ENCODE measurements at places on chromosomes 13 and 19. TPM values are rescaled to one million over a fixed set of nuclear protein-coding genes. Genes with fewer than 3 reads are reported as not detected.

Gene ZNF492
- total RNA-seq = 0.18 TPM

Gene ZNF611
- total RNA-seq = 15.6 TPM

Gene SMARCA4
- total RNA-seq = 149 TPM

DNA sequence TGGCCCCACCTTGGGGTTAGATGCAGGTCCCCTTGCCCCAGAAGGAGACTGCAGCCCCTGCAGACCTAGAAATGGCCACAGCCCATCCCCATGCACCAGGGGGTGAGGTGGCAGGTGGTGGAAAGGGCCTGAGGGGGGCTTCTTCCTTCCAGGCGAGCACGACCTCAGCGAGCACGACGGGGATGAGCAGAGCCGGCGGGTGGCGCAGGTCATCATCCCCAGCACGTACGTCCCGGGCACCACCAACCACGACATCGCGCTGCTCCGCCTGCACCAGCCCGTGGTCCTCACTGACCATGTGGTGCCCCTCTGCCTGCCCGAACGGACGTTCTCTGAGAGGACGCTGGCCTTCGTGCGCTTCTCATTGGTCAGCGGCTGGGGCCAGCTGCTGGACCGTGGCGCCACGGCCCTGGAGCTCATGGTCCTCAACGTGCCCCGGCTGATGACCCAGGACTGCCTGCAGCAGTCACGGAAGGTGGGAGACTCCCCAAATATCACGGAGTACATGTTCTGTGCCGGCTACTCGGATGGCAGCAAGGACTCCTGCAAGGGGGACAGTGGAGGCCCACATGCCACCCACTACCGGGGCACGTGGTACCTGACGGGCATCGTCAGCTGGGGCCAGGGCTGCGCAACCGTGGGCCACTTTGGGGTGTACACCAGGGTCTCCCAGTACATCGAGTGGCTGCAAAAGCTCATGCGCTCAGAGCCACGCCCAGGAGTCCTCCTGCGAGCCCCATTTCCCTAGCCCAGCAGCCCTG, 4.2 kb upstream of the F10 start:
- no peak overlapping the region for H3K27ac ChIP-seq
- H3K4me3 ChIP-seq = no peak overlapping the region
- no peaks in the 10 kb centered on the region for H3K4me1 ChIP-seq

DNA sequence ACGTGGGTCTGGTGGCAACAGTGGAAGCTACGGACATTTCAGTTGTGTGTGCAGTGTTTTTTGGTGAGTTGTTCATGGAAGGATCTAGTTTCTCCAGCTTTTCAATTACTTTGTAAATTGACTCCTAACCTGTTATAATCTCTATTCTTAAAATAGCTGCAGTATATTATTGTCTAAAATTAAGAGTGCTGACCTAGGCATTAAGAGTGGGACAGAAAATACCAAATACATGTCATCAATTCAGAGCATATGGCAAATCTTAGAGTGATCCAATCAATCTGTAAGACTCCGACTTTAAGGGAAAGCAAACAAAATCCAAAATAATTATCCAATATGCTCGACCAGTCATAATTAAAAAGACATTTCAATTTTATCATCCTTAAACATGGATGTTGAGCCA, 338.1 kb upstream of the PCDH9 start:
- no peaks in the 10 kb centered on the region for H3K4me1 ChIP-seq
- DNase-seq = no peak
- H3K4me3 ChIP-seq = no peak overlapping the region
- no peaks in the 10 kb centered on the region for H3K27me3 ChIP-seq

Gene TEX26
- total RNA-seq = not detected

DNA sequence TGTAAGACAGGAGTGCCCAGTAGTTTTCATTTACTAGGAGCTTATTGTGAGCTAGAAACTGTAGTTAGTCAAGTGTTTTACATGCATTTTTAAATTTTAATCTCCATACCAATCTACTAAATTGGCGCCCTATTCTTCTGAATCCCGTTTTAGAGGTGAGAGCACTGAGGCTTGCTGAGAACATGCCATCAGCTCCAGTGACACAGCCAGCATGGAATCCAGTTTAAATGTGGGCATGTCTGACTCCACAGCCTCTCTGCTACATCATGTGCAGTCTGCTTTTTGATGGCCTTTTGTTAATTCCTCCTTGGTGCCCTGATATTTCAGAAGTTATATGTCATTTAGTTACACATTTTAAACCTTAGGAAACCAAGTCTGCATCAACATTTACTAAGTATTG, 325.4 kb downstream of the DLEU7 start:
- no peak for DNase-seq
- no peak overlapping the region for H3K27ac ChIP-seq
- H3K4me3 ChIP-seq = no peak overlapping the region
- H3K27me3 ChIP-seq = peaks cover 26% of the 10 kb centered on the region

DNA sequence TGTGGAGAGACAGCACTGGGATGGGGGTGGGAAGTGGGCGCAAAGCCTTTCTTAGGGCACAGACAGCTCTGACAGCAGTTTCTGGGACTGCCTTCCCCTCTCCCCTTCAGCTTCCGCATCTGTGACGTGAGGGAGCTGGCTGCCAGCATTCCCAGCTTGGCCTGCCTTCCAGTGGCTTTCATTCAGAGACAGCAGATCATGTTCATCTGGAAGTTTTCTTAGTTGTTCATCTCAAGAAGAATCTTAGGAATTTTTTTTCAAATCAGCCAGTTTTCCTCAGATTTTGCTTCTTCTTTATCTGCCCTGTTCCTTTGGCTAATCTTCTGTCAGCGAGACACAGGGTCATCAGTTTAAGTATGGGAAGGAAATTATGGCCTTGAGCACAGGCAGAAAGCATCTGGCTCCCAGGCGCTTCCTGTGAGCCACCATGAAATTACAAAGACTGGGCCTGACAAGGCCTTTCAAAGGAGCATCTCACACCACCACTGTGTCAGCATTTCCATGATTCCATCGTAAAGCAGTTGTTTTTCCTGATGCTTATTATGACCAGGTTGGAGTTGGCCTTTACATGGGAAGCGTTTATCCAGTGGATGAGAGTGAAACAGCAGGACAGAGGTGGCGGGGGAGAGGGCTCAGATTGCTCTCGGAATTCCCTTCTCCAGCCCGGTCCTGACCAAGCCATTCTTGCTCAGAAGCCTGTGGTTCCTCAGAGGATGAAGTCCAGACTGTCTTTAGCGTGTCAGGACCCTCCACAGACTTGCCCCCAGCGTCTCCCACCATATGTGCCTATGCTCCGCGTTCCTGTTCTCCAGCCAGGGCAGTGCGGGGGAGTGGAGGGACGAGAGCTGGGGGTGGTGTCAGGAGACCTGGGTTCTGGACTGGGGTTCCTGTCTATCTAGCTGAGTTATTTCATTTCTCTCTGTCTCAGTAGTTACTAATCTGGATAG, 43.6 kb downstream of the ARHGAP35 start:
- DNase-seq = no peak
- H3K27ac ChIP-seq = no peak overlapping the region
- H3K4me1 ChIP-seq = peaks cover 17% of the 10 kb centered on the region
- H3K27me3 ChIP-seq = no peaks in the 10 kb centered on the region
- no peaks in the 10 kb centered on the region for H3K36me3 ChIP-seq

Gene FGF21
- not detected for total RNA-seq

GRCh38 chr13:50387051-50387581, 371.9 kb downstream of the KCNRG start:
- no peak overlapping the region for H3K4me3 ChIP-seq
- H3K27ac ChIP-seq = no peak overlapping the region
- peaks cover 52% of the 10 kb centered on the region for H3K27me3 ChIP-seq
- no peak for DNase-seq

DNA sequence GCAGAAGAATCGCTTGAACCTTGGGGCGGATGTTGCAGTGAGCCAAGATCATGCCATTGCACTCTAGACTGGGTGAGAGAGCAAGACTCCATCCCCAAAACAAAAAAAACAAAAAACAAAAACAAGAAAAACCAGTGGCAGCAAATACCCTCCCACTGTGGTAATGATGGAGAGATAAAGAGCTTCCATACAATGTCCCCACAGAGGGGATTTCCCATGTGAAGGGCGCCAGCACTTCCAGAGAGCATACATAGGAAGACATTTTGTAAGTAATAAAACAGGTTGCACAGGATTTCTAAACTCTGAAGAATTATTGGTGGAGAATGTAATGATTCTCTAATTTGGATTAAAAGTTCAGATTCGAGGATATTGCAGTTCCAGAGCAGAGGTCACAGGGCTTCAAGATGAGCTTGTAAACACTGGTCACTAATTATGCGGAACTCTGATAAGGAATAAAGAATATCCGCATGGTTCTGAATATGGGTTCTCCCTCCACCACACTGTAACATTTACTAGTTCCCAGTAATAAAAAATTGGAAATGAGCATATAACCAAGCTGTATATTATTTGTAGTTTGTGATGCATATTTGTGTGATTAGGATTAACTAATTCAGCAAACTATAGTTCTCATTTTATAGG, 290.1 kb upstream of the SLC10A2 start:
- H3K36me3 ChIP-seq = no peaks in the 10 kb centered on the region
- H3K27me3 ChIP-seq = no peaks in the 10 kb centered on the region
- H3K27ac ChIP-seq = no peak overlapping the region
- no peaks in the 10 kb centered on the region for H3K4me1 ChIP-seq
- no peak overlapping the region for H3K4me3 ChIP-seq

GRCh38 chr13:98189841-98190505, 12.9 kb upstream of the RNF113B start:
- H3K27ac ChIP-seq = no peak overlapping the region
- H3K36me3 ChIP-seq = no peaks in the 10 kb centered on the region
- H3K4me1 ChIP-seq = no peaks in the 10 kb centered on the region
- no peak for DNase-seq

DNA sequence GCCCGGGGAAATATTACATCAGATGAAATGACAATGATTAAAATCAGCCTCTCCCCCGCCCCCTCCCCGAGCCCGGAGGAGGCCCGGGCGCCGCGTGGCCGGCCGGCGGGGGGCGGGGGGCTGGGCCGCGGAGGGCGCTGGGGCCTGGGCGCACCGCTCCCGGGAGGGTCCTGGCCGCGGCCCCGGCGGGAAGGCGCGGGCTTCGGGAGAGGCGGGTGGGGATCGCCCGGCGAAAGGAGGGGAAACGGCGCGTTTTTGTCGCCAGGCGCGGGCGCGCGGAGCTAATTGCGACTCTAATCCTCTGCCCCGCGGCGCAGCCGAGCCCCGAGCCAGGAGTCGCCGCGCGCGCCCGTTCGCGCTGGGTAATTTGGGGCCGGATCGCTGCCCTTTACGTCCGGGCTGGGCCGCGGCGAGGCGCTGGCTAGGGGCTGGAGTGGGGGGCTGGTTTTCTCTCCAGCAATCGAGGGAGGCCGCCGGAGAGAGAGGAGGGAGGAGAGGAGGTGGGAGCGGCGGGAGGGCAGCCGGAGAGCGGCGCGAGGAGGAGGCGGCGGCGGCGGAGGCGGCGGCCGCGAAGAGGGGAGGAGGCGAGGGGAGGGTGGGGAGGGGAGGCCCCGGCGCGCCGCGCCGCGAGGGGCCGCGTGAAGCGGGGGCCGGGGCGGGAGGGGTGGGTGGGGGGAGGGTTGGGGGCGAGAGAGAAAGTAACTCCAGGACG, at the start of gene KCTD15:
Gene KCTD15 (plus strand): TSS at position 707 of the 712 bp plus-strand sequence. CDS start 3,585 bp downstream, outside the sequence.
- no peaks in the 10 kb centered on the region for H3K4me1 ChIP-seq
- no peak for DNase-seq
- H3K27ac ChIP-seq = peak within 1 kb of the TSS; percentile 55
- peak within 1 kb of the TSS; percentile 79 for H3K4me3 ChIP-seq
- H3K27me3 ChIP-seq = peaks cover 19% of the 10 kb centered on the region

Gene LRRC4B
- total RNA-seq = 0.18 TPM

DNA sequence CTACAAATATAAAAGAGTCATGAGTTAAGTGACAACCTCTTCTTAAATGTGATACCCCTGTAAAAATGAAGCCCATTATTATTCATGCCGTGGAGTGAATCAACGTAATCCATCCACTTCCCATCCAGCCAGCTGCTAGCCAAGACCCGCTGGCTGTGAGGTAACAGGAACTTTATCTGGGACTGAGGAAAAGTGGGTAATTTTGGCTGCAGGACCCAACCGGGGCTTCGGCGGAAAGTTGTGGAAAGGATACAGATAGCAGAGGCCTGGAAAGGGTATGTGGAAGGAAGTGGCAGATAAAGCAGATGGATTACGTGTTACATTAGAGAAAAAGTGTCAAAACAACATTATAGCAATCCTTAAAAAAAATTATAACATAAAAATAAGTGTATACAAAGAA, 48.3 kb downstream of the SLC7A1 start:
- no peaks in the 10 kb centered on the region for H3K27me3 ChIP-seq
- no peak for DNase-seq
- H3K27ac ChIP-seq = no peak overlapping the region
- H3K36me3 ChIP-seq = peaks cover 68% of the 10 kb centered on the region

Measured in activated T-helper 2 cell treated with anti-CD3 and anti-CD28 coated beads, Interferon-gamma antibody, Interleukin-2, Interleukin-4, amounts not matched to agents 10 μg/mL and 5 μg/mL and 100 μg/mL, durations not matched to agents 14 hours and 24 hours and 36 hours (primary cell).